ENCODE measurements at places on chromosomes 16 and 17.

GRCh38 chr16:25084797-25085196 is 26.7 kb upstream of the LCMT1 start:
- DNase-seq, result no peak
- H3K4me3 ChIP-seq, result no peak overlapping the region
- no peak overlapping the region for H3K27ac ChIP-seq
- no peaks in the 10 kb centered on the region for H3K4me1 ChIP-seq
- no peaks in the 10 kb centered on the region for H3K36me3 ChIP-seq

GRCh38 chr16:78755751-78756661 is 656.6 kb downstream of the WWOX start:
- DNase-seq, result no peak
- no peaks in the 10 kb centered on the region for H3K36me3 ChIP-seq
- no peaks in the 10 kb centered on the region for H3K4me1 ChIP-seq
- H3K27ac ChIP-seq, result no peak overlapping the region

- DNase-seq, result no peak
- H3K36me3 ChIP-seq, result no peaks in the 10 kb centered on the region
- no peaks in the 10 kb centered on the region for H3K27me3 ChIP-seq
- peak overlapping the region; percentile 63 for H3K27ac ChIP-seq
- H3K4me1 ChIP-seq, result peaks cover 11% of the 10 kb centered on the region
These were observed 1.4 kb downstream of the CARHSP1 start for GRCh38 chr16:8867216-8867931.

DNA sequence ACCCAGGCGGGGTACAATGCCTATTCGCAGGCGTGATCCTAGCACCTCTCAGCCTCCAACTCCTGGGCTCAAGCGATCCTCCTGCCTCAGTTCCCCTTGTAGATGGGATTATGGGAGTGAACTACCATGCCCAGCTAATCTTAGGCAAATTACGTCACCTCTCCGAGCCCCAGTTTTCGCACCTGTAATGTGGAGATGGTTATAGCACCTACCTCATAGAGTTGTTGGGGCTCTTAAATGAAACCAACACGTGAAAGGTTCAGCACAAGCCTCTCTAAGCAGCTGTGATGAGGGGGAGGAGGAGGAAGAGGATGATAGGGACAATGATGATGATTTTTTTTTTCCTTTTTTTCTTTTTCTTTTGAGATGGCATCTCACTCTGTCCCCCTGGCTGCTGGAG is 59.9 kb downstream of the ABR start:
- H3K36me3 ChIP-seq, result no peaks in the 10 kb centered on the region
- no peaks in the 10 kb centered on the region for H3K27me3 ChIP-seq
- no peak overlapping the region for H3K27ac ChIP-seq
- H3K4me3 ChIP-seq, result no peak overlapping the region
- no peaks in the 10 kb centered on the region for H3K4me1 ChIP-seq
- no peak for DNase-seq

- peaks cover 3% of the 10 kb centered on the region for H3K4me1 ChIP-seq
- DNase-seq, result no peak
- H3K36me3 ChIP-seq, result peaks cover 32% of the 10 kb centered on the region
- no peak overlapping the region for H3K4me3 ChIP-seq
- H3K27ac ChIP-seq, result no peak overlapping the region
- H3K27me3 ChIP-seq, result no peaks in the 10 kb centered on the region
These were observed 50.6 kb downstream of the MED13 start for GRCh38 chr17:62014526-62014925.

DNA sequence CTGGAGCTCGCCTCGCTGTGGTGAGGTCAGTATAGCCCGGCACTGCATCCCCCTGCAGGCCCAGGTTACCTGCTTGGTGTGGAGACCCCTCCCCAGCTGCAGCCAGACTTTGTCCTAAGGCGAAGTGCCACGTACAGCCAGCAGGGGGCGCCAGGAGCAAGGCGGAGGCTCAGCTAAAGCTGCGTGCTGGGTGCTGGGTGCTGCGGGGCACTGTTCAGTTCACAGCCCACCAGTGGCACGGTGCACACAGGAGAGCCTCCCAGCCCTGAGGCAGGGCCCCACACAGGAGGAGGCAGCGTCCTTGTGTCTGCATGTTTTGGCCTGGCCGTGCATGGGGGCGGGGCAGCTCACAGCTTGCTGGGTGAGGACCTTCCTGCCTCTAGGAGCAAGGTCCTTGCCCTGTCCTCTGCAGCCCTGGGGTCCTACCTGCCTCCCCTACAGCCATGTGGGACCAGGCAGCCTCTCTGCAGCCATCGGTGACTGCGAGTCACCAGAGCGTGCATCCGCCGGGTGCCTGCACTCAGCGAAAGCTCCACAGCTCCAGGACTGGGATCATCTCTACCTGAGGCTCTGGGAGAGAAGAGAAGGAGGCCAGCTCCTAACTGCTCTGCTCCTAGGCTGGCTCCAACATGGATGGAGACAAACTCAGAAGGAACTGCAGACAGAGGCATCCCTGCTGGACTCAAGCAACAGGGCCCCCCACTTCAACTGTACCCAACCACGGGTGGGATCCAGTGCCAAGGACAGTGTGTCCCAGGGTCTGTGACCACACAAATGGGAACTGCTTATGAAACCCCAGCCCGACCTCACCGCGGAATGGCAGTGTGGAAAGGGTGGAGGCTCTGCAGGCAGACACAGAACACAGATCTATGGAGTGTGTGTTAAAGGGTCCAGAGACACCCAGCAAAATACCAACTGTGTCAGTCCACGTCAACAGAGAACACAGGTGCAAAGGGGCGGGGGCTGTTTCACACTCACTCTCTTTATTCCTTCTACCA is 19.0 kb downstream of the SLC7A5 start:
- no peaks in the 10 kb centered on the region for H3K36me3 ChIP-seq
- no peak overlapping the region for H3K4me3 ChIP-seq
- H3K4me1 ChIP-seq, result peaks cover 22% of the 10 kb centered on the region
- no peak for DNase-seq

- DNase-seq, result no peak
- H3K27ac ChIP-seq, result no peak overlapping the region
These were observed 114.1 kb downstream of the SPAG9 start for GRCh38 chr17:51006601-51007000.

GRCh38 chr16:86834451-86835035 is 256.2 kb downstream of the FOXL1 start:
- H3K4me1 ChIP-seq, result no peaks in the 10 kb centered on the region
- DNase-seq, result no peak
- no peak overlapping the region for H3K4me3 ChIP-seq
- no peaks in the 10 kb centered on the region for H3K27me3 ChIP-seq

DNA sequence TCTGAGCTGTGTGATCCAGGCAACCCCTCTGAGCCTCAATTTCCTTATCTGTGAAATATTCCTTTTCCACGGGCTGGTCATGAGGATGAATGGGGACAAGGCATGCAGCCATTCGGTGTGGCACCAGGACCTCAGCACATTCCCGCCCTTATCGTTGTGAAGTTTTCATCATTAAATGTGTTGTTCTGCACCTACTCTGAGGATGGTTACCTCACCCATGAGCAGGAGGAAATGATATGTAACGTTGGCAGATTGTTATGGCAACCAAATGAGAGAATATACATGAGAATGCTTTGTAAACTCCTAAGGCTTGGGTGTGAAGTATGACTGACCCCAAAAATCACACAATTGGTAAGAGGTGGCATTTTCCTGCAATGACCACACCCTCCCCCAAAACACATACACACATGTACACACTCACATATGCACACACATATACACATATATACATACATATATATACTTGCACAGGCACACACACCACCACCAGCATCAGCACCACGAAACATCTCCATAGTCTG is 39.5 kb downstream of the SMARCE1 start:
- no peak for DNase-seq
- H3K27ac ChIP-seq, result no peak overlapping the region
- H3K4me3 ChIP-seq, result no peak overlapping the region
- H3K27me3 ChIP-seq, result no peaks in the 10 kb centered on the region

GRCh38 chr17:37818689-37819088 is 73.8 kb upstream of the HNF1B start:
- H3K36me3 ChIP-seq, result no peaks in the 10 kb centered on the region
- no peaks in the 10 kb centered on the region for H3K4me1 ChIP-seq
- no peak overlapping the region for H3K4me3 ChIP-seq

- no peaks in the 10 kb centered on the region for H3K36me3 ChIP-seq
- H3K4me3 ChIP-seq, result no peak overlapping the region
- no peak for DNase-seq
- H3K4me1 ChIP-seq, result no peaks in the 10 kb centered on the region
These were observed 715.1 kb downstream of the CDH11 start for GRCh38 chr16:64406770-64407181.

DNA sequence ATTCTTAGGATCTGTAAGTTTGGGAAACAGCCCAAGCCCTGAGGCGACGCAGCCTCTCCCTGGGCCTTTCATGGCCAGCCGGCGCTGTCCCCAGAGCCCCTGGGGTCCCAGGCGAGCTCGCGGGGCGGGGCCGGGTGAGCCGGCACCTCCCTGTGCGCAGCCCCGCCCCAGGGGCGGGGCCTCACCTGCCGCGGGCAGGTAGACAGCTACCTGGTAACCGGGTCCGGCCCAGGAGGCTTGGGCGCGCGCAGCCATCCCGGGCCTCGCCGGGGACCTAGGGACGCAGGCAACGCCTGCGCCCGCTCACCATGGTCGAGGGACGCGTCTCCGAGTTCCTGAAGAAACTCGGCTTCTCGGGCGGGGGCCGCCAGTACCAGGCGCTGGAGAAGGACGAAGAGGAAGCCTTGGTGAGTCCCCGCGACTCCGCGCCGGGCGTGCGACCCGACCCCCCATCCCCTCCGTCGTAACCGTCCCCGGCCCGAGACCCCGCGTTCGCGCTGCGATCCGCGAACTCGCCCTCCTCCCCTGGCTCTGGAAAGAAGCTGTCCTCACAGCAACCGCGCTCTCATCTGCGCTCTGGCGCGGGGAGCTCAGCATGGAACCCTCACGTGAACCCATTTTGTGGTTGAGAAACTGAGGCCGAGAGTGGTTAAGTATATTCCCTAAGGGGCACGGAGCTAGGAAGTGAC is at the start of gene ATP2C2:
ATP2C2 (plus strand) TSS at position 231 of the 689 bp plus-strand sequence; CDS start at position 309, 78 bp downstream.
- no peaks in the 10 kb centered on the region for H3K36me3 ChIP-seq
- no peak for DNase-seq
- H3K4me1 ChIP-seq, result no peaks in the 10 kb centered on the region
- H3K27me3 ChIP-seq, result peaks cover 15% of the 10 kb centered on the region
- H3K27ac ChIP-seq, result no peak within 1 kb of the TSS
- H3K4me3 ChIP-seq, result no peak within 1 kb of the TSS

GRCh38 chr17:29687596-29687995 is 64.9 kb upstream of the CORO6 start:
- no peak overlapping the region for H3K4me3 ChIP-seq
- no peaks in the 10 kb centered on the region for H3K36me3 ChIP-seq
- H3K27me3 ChIP-seq, result no peaks in the 10 kb centered on the region
- no peak for DNase-seq
- H3K4me1 ChIP-seq, result peaks cover 4% of the 10 kb centered on the region

DNA sequence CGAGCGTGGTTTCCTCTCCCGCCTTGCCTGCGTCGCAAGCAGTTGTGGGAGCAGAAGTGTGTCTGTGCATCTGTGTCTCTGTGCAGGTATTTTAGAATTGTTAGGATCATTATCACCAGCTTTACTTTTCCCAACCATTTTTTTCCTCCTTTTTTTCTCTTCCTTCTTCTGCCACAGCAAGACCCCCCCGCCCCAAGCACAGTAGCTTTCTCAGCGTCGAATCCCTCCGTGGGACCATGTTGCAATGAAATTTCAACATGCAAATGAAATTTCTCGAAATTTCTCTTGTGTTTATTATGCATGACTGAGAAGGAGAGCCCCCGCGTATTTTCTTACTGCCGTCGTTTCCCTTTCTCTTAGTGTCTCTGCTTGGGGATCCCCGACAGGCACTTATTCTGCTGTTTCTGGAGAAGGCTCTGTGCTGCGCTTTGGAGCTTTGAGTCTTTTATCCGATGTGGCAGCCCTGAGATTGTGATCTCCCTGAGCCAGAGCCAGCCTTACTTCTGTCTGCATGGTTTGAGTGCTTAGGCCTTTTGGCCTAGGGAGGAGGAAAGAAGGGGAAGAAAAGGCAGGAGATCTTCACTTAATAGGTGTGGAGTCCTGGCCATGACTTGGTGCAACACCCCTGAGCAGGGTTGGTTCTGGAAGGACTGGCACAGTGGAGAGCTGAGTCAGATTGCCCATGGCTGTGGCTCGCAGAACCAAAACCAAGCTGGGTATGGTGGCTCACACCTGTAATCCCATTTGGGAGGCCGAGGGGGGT is 5.0 kb downstream of the ARMC7 start:
- H3K27me3 ChIP-seq, result no peaks in the 10 kb centered on the region
- H3K4me1 ChIP-seq, result peaks cover 27% of the 10 kb centered on the region
- peaks cover 3% of the 10 kb centered on the region for H3K36me3 ChIP-seq

DNA sequence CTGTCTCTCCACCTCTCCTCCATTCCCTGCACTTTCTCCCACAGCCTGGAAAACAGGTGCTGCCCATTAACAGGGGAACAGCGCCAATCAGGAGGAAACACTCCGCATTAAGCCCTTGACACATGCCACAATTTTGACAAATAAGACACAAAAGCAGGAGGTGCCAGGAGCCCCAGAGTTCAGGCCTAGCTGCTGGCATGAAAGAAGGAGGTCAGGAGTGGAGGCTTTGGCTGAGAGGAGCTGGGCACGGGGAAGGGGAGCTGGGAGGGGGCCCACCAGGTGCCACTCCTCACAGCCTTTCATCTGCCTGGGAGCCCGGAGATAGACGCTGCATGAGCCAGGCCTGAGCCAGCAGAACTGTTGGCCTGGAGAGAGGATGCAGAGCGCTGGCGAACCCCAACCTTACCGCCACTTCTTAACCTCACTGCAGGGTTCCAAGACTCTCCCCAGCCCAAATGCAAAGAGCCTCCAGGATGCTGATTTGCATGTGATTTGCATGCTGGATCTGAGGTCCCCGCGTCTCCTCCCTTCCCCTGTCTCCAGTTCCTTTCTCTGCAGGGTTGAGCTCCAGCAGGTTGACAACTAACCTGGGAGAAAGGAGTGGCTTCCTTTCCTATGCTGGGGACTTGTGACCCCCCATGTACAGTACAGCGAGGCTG is 139.8 kb upstream of the SDK2 start:
- no peaks in the 10 kb centered on the region for H3K27me3 ChIP-seq
- no peaks in the 10 kb centered on the region for H3K36me3 ChIP-seq
- H3K27ac ChIP-seq, result no peak overlapping the region

GRCh38 chr17:80955671-80956280 is 35.9 kb upstream of the CHMP6 start:
- no peaks in the 10 kb centered on the region for H3K27me3 ChIP-seq
- no peak overlapping the region for H3K27ac ChIP-seq
- peaks cover 12% of the 10 kb centered on the region for H3K36me3 ChIP-seq
- no peak for DNase-seq

DNA sequence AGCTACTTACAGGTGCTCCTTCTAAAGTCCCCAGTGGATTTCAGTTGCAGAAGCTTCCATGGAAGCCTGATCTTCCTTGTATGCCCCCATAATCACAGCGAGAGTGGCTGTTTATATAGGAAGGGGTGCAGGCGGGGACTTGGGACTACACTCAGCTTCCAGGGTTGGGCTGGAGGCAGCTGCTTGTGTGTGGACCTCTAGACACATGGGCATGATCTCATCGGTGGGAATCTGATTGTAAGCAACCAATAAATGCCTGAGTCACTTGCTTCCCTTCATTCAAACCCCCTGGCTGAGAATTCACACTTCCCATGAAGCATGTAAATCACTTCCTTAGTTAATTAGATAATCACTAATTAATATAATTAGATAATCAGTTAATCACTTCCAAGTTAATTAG is 1.0 kb upstream of the KRT20 start:
- DNase-seq, result no peak
- H3K4me3 ChIP-seq, result no peak overlapping the region
- H3K4me1 ChIP-seq, result no peaks in the 10 kb centered on the region
- H3K36me3 ChIP-seq, result no peaks in the 10 kb centered on the region

All from ascending aorta (tissue), 2 donors.